ENCODE measurements at places on chromosomes 3 and 15.

GRCh38 chr3:161137260-161137659 lies 32.1 kb upstream of the B3GALNT1 start:
- DNase-seq: no peak

DNA sequence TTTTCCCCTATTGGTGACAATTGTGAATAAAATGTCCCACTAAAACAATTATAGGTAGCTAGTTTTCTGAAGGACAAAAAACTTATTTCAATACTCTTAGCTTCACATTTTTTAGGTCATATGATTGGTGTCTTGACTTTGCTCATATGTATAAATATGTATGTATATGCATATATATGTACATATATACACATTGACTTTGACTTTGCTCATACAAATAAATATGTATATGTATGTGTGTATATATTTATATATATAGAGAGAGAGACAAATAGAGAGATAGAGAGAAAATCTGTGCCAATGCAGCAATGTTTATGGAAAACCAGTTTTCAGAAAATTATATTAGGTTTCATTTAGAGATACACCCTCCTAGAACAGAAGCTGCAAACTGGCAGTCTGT lies 5.7 kb downstream of the MDFIC2 start:
- no peak for DNase-seq

DNA sequence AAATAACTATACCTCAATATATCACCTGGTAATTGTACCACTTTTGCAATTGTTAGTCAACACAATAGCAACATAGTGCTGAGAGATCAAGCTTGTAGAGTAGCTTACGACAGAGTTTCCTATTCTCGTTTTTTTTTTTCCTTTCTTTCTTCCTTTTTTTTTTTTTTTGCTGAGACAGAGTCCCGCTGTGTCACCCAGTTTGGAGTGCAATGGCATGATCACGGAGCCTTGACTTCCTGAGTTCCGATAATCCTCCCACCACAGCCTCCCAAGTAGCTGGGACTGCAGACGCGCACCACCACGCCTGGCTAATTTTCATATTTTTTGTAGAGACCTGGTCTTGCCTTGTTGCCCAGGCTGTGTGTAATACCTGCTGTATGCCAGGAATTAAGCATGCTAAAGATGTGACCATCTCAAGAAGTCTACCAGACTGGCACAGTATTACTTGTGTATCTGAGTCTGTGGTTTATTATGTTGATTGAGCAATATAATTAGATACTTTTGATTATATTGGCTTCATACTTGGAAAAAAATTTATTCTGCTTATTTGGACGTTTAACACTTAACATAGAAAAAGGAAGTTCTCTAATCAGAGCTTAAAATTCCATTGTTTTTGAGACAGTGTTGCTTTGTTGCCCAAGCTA lies 3.0 kb downstream of the SELENOT start:
- DNase-seq: no peak

DNA sequence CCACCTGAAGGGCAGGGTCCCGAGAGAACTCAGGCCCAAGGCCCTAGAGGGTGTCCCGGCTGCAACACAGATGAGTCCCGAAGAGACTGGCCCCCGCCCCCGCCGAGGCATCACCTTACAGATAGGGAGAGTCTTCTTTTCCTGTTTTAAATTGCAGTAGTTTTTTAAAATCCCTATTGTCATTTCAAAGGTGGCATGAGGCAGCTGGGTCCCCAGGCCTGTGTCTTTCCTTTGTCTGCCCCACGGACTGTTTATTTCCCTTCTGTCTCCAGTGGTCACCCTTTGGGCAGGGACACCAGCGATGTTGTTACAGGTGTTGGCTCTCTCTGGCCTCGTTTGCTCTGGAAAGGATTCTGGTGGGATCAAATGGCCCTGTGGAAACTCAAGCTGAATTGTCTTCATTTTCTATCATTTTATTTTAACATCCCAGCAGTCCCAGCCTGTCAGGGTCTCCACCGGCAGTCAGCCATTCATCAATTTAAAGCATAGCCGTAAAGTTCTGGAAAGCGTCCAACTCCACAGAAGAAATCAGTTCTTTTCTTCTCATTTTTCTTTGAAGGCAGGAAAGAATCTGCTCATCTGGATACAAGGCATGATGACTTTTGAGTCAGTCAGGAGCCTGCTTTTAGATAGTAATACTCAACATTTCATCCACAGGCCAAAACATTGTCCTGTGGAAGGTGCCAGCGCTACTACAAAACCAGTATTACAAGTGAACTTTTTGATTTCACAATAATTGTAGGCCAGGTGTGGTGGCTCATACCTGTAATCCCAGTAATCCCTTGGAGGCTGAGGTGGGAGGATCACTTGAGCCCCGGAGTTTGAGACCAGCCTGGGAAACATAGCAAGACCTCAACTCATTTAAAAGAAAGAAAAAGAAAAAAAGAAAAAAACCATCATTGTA lies 96.2 kb downstream of the HES1 start:
- no peak for DNase-seq

- no peak for DNase-seq
Measured at GRCh38 chr3:169354774-169355501, 308.6 kb downstream of the MECOM start.

- no peak for DNase-seq
Measured at GRCh38 chr3:99674086-99674789, 35.8 kb downstream of the COL8A1 start.

- no peak for DNase-seq
Measured at GRCh38 chr15:96700555-96700954, 370.1 kb downstream of the NR2F2 start.

GRCh38 chr3:58037141-58037910 lies 29.1 kb downstream of the FLNB start:
- no peak for DNase-seq

DNA sequence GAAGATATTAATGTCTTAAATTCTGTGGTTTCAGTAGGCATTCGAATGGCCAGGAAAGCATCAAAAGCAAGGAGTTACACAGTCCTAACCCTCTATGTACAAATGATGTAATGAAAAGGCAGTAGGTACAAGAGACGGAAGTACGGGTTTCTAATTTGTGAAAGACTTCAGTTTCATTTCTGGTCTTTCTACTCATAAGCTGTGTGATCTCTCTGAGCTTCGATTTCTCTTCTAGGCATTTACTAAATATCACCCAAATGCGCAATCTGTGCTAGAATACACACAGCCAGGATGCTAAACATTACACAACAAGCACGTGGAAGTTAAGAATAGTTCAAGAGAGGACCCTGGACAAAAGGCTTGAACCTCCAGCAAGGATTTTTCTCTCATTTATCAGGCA lies 17.9 kb upstream of the STIMATE start:
- DNase-seq: no peak

DNA sequence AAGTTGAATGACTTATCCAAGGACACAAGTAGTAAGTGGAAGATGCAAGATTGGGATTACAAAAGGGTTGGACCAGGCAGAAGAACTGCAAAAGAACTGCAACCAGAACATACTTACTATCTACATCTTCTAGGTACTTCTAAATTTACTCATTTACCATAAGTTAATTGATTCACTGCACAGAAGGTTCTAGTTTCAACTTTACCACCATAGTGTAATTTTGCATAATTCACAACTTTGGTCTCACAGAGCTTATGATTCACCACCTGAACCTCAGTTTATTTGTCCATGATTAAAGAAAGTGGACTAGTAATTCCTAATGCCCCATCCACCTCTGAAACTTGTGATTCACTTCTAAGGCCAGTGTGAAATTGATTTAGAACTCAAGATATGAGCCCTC lies 236.8 kb upstream of the UBE2E2 start:
- no peak for DNase-seq

- no peak for DNase-seq
Measured at GRCh38 chr15:40456299-40456712, 14.5 kb upstream of the CHST14 start.

GRCh38 chr15:59360305-59360704 lies 12.4 kb downstream of the MYO1E start:
- DNase-seq: no peak

DNA sequence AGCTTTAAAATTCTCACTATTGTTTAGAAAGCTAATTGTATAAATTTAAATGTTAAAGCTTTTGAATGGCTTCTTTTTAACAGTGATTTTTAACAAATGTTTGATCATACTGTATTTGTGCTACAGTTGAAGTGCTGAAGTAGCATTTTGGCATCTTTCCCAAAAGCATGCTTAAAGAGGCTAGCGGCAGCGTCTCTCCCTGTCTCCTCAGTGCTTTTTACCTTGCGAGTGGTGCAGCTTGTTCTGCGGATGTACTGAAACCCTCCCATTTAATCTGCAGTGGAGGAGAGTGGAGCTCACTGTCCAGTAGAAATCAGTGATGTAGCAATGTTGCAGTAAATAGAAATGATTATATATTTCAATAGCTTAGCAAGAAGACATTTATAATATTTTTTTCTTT lies 43.7 kb downstream of the LRRC49 start:
- DNase-seq: no peak

- DNase-seq: peak; percentile 42
Measured at GRCh38 chr3:185976977-185977678, 39.3 kb upstream of the TRA2B start.

DNA sequence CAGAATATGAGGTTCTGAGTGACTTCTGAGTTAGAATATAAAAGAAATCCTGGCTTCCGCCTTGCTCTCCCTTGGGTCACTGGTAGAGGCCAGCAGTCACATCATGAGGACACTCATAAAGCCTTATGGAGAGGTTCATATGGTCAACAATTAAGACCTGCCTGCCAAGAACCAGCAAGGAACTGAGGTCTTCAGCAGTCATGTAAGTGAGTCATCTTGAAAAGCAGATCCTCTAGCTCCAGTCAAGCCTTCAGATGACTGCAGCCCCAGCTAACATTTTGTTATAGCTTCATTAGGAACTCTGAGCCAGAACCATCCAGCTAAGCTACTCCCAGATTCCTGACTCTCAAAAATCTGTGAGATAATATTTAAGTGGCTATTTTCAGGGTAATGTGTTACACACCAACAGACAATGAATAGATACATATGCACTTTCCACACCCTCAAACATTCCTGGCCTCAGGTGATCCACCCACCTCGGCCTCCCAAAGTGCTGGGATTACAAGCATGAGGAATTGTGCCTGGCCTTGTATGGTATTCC lies 447.2 kb downstream of the SHQ1 start:
- no peak for DNase-seq

DNA sequence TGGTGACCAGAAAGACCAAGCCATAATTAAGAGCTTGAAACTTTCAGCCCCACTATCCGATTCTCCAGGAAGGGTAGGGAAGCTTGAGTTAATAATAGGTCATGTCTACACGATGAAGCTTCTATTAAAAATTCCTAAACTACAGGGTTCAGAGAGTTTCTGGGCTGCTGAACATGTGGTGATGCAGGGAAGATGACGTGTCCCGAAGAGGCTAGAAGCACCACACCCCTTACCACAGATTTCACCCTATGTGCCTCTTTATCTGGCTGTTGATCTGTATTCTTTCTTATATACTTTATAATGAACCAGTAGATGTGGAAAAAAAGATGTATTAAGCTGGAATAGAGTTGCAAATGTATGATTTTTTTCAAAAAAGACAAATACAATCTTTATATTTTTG lies 473.4 kb downstream of the NLGN1 start:
- DNase-seq: no peak

- DNase-seq: no peak
Measured at GRCh38 chr3:32421185-32421584, 29.5 kb downstream of the CMTM7 start.

GRCh38 chr3:153443961-153444360 lies 281.9 kb downstream of the RAP2B start:
- peak; percentile 26 for DNase-seq

GRCh38 chr3:135516143-135516542 lies 449.4 kb upstream of the PPP2R3A start:
- DNase-seq: no peak

GRCh38 chr3:187458921-187459320 lies 90.7 kb downstream of the RTP4 start:
- no peak for DNase-seq

All from A549 (cell line).